ENCODE measurements at places on chromosomes 1 and 21.

GRCh38 chr21:42079008-42079938 lies 8.2 kb downstream of the UMODL1 start:
- DNase-seq: no peak

- no peak for DNase-seq
Measured at GRCh38 chr1:56084246-56084645, 495.1 kb downstream of the PLPP3 start.

DNA sequence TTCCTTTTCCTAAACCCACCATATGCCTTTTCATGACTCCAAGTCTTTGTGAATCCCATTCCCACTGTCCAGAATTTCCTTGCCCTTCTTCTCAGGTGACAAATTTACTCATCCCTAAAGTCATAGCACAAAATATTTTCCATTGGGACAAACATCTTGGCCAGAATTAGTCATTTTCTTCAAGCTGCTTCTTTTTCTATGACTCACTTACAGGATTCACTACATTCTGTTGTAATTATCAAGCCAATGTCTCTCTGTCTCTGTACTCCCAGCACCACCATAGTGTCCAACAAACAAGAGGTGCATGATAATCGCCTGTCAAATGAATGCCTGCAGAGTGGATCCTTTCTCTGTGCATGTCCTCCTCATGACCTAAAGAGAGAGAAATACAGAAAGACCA lies 37.8 kb downstream of the SGIP1 start:
- DNase-seq: no peak

DNA sequence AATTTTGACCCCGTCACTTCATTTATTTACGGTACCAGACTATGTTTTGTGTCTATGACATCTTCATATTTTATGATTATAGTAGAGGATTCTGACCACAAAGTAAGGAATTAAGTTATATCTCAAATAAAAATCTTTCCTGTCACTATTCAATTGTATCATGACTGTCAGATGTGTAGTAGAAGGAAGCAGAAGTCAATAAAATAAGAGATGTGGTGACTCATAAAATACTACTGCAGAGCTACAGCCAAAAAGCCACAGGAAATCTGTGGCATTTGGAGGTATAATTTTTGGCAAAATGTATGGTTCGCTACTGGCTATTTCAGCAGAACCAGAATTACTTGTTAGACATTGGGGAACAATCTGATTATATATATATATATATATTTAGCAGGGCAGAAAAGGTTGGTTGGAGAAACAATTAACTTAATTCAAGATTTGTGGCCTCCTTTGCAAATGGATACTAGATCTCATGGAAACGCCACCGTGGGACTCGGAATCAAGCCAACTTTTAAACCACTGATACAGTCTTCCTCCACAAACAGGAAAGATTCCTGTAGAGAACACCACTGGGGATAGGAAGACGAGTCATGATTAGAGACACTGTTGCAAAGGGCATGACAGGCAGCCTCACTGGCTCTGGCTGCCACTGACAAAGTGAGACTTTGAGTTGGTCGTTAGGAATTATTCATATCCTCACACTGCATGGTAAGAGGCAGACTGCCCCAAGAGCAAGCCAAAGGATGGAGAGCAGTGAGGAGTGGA lies 5.1 kb downstream of the FCRL2 start:
- no peak for DNase-seq

DNA sequence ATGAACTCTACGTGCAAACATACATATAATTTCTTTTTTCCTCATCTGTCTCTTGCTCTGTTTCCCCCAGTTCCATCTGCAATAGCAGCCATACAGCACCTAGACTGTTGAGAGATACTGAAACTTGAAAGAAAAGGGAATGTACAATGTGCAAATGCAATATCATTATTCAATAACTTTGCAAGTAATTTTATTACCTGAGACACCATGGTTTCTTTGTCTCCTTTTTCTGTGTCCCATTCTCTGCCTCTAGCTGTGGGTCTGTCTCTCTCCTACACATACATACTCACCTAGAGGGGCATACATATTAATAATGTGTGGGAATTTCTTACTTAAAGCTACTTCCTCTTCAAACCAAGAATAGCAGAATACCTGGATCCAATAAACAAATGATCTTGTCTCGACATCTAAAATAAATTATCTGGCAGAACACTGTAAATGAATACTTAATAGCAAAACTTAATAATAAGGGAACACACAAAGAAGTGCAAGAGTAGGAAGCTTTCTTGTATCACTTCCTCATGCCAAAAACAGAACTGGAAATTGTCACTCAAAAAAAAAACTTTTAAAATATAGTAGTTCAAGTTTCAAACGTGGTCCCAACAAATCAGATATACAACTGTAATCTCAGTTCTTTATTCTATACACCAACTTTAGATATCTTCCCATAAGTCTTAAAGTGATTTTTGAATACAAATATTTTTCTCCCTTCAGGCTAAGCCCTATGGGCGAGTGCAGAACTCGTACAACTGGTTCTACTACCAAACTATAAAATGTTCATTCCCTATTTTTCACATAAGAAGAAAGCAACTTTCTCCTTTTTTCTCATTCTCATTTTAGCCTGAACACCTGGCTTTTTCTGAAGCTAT lies 194.6 kb downstream of the NRIP1 start:
- DNase-seq: no peak
